Stimulated activated CD4-positive, alpha-beta T cell treated with anti-CD3 and anti-CD28 coated beads, Interleukin-12 subunit alpha, Interleukin-12 subunit beta, amount 100 ng/mL, for 48 hours (primary cell): ENCODE measurements at places on chromosomes 13 and 19.

- peak; percentile 68 for DNase-seq
These were observed 13.0 kb downstream of the PGLYRP1 start for GRCh38 chr19:46009530-46010510.

DNA sequence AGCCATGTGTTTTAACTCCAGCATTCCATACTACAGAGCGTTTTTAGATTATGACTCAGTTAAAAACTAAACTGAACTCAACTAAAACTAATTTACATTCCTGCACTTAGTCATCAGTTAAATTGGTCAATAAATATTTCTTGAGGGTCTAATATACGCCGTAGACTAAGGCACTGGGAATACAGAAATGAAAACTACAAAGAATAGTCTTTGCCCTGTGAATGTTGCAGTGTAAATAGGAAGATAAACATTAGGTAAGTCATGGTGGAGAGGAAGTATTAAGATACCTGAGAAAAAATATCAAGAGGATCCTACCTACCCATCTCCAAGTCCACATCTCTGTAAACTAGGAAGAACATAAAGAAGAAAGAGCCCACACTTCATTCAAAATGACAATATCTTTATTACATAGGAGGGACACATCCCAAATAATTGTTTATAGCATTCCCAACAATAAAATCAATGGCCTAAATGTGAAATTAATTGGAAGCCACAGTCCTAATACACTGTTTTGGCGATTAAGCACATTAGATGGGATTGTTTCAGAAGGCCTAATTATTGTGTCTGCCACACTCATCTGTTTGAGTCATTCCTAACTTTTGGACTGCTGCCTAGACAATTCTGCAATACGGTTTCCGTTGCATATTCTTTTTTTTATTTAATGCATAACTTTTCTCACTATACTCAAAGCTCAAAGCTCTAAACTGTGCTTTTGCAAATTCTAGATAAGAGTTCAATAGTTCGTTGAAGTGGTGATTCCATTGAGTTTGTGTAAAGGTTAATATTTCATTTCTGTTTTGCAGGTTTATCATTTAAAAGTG lies 52.9 kb downstream of the MBNL2 start:
- no peak for DNase-seq

GRCh38 chr13:112034231-112034630 lies 32.7 kb upstream of the SOX1 start:
- no peak for DNase-seq

DNA sequence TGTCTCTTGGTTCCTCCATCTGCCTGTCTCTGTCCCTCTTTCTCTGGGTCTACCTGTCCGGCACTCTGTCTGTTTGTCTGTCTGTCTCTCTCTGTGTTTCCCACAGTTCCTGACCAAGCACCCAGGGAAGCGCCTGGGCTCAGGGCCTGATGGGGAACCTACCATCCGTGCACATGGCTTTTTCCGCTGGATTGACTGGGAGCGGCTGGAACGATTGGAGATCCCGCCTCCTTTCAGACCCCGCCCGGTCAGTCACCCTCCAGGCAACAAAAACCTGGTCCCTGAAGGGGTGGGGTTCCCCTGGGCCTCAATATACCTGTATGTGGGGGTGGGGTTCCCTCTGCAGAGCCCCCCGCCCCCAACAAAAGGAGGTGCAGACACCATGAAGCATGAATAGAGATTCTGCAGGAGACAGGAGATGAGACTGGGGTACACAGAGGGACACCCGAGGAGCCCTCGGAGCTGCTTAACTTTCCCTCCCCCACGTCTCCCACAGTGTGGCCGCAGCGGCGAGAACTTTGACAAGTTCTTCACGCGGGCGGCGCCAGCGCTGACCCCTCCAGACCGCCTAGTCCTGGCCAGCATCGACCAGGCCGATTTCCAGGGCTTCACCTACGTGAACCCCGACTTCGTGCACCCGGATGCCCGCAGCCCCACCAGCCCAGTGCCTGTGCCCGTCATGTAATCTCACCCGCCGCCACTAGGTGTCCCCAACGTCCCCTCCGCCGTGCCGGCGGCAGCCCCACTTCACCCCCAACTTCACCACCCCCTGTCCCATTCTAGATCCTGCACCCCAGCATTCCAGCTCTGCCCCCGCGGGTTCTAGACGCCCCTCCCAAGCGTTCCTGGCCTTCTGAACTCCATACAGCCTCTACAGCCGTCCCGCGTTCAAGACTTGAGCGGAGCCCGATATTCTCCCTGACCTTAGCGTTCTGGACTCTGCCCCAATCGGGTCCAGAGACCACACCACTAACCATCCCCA lies 2.6 kb upstream of the CACNG7 start:
- DNase-seq = no peak

DNA sequence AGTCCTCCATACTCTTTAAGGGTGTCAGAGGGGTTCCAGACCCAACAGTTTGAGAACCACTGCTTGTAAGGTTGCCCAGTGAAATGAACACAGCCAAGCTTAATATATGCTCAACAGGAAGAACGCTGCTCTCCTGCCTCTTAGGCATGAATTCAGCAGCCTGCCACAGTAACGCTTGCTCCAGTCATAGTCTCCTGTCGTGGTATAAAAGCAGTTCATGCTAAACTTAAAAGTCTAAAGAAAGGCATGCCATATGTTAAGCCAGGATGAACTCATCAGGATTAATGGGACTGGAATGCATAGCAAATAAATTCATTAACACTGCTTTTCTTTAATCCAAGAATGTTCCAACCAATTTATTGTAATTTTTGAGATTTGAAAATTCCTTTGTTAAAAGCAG lies 38.7 kb downstream of the SLC7A1 start:
- no peak for DNase-seq

GRCh38 chr13:110521296-110521680 lies 40.2 kb downstream of the RAB20 start:
- DNase-seq = no peak

GRCh38 chr13:57627663-57628062 lies 3.9 kb upstream of the PCDH17 start:
- no peak for DNase-seq

GRCh38 chr13:83162493-83162892 lies 719.8 kb downstream of the SLITRK1 start:
- no peak for DNase-seq

DNA sequence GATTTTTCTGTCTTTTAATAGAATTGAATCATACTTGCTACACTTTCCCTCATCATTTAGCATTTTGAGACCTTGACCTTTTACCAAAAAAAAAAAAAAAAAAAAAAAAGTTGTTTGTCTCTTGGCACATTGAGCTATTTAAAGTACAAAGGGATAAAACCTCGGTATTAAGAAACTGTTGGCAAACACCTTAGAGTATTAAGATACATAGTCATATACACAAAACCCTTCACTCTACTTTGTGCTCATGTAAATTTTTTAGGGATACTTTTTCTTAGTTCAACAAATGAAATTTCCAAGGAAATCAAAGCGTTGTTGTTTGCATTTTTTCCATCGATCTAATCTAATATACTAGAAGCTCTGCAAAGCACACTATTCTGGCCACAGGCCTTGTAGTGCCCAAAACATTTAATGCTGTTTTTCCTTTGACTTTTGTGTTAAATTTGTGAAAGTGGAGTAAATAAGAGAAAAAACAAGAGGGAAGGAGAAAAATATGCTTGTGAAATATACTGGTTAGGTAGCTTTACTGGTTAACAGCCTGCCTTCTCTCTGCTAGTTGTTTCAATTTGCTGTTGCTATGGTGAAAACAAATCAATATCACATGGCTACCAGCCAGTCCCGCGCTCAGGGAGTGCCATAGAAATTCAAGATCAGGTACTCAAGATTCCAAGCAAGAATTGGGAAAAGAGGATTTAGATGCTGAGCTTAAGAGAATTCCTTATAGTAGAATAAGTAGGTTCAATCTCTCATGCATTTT lies 2.6 kb downstream of the MBNL2 start:
- DNase-seq = no peak

DNA sequence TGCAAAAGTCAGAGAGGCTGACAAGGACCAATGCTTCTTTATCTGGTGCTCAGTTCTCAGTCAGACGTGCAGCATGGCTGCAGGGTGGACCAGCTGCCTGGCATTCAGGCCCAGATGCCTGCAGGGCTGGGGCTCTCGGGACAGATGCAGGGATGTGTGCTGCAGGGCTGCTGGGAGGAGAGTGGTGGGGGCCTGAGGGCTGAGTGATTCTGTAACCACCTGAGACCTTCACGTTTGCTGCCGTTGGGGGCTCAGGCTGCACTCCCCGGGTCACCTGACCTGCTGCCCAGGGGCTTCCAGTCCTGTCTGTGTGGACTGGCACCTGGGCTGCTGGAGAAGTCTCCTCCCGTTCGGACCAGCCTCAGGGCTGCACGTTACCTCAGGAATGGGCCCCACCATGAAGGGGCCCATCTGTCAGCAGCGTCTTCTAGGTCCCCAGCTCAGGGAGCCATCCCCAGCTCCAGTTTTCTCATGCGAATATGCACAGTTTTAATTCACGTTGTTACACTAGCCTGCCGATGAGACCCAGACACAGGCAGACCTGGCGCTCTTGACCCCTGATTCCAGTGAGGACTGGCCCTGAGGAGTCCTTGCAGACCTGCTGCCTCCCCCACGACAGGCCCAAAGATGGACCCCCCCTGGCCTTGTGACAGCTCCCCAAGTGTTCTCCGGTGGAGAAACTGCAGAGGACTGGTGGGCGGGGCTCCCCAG lies 16.9 kb downstream of the KCTD15 start:
- no peak for DNase-seq

GRCh38 chr19:13781547-13781946 lies 7.3 kb downstream of the C19orf53 start:
- DNase-seq = no peak

DNA sequence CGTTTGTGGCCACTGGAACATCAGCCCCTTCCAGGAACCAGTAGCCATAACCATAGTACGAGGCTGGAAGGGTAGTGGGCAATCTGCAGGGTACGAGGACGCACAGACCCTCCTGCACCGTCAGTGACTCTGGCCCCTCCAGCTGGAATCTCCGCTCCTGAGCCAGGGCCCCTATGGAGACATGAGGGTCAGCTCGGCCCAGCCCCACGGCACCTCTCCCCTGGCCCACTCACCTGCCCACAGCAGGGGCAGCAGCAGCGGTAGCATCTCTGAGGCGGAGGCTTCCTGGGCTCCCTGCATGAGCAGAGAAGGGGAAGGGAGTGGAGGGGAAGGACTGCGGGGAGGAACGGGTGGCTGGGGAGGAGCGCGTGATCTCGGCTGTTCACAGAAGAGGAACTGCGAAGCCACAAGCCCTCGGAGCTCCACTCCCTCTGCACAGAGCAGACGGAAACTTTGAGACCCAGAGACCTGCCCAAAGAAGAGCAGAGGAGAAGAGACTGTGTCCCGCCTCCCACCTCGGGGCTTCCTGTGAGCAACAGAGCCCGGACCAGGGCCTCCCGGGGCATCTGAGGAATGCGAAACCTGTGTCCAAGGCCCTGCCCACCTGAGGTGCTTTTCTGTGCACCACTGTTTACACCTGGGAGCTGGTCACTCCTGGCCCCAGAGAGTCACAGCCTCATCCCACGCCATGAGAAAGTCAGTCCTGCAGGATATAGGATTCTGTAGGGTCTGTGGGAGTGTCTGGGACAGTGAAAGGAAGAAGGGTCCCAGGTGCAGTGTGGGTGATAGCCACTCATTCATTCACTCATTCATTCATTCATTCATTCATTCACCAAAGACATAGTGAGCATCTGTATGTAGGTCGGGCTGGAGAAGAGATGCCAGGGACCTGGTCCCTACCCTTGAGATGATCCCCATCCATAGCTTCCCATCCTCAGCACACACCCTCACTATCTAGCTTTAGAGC lies at the start of gene SIGLEC6:
Gene SIGLEC6 (minus strand): TSS at position 322 of the 967 bp plus-strand sequence. CDS start 22 bp downstream, at position 300.
- no peak for DNase-seq

DNA sequence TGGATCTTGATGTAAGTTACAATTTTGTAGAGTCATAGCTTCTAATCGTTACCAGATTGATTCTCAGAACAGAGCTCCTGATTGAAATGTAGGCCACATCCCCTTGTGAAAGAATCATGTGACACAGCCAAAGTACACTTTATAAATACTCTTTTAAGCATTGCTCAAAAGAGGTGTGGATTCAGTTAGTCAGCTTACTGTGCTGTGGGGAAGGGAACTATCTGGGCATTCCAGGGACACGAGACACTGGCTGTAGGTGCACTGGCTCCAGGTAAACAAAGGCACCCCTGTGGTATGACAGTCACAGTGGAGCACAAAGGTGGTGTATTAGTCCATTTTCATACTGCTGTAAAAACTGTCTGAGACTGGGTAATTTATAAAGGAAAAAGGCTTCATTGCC lies 222.8 kb downstream of the LIG4 start:
- DNase-seq = no peak

DNA sequence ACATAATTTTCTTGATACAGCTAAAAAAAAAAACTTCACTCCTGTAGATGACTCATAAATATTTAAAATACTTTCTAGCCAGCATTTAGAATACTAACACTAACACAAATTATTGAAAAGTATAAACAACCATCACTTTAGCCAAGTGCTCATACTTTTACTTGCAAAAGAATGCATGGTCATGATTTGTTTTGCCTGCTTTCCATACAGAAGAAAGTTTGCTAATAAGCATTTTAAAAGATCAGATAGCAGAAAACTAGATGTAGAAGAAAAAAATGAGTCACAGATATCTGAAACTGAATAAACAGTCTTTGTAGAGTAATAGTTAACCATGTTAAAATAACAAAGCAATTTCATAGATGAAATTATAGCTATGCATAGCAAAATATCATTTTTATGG lies 2280.4 kb upstream of the PCDH20 start:
- no peak for DNase-seq

DNA sequence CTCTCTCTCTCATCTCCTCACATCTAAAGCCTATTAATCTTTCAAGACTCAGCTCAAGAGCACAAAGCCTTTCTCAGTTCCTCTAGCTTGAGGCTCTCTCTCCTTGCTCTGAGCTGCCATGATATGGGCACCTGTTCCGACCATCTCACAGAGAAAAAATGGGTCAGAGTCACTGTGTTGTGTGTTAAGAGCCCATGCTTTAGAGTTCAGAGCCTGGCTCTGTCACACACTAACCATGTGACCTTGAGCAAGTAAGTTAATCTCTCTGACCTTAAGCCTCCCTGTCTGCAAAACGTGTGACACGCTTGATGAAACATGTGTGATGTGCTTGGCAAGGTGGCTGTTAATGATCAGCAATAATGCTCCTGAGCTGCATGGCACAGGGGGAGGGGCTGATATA lies 245.2 kb downstream of the DLEU7 start:
- DNase-seq = no peak

GRCh38 chr19:36258028-36258875 lies 43.3 kb downstream of the ZNF146 start:
- DNase-seq = no peak

GRCh38 chr13:108795841-108796240 lies 166.4 kb downstream of the MYO16 start:
- no peak for DNase-seq

GRCh38 chr13:108551674-108552073 lies 77.7 kb upstream of the MYO16 start:
- no peak for DNase-seq
